ENCODE measurements at places on chromosomes 2 and 18.
A peak's percentile ranks its signal among the peaks of the same experiment; 100 is the strongest.

DNA sequence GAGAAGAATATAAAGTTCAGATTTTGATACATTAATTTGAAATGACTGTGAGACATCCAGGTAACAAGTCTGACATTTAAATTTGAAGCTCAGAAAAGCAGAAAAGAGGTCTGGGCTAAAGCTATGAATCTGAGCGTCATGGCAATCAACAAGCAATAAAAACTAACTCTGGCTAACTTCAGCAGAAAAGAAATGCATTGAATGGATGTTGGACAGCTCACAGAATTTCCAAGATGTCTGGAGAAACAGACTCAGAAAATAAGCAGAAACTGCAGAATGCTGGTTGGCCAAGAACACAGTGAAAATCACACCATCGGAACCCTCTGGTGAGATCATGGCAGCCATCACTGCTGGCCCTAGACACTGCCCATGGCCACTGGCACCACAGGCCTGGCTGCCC is 366.6 kb downstream of the METTL4 start:
- H3K27ac ChIP-seq: no peak overlapping the region
- H3K4me3 ChIP-seq: no peak overlapping the region
- DNase-seq: no peak
- no peaks in the 10 kb centered on the region for H3K4me1 ChIP-seq
- no peaks in the 10 kb centered on the region for H3K36me3 ChIP-seq

GRCh38 chr2:42156721-42157120 is 12.4 kb upstream of the EML4 start:
- H3K27me3 ChIP-seq: no peaks in the 10 kb centered on the region
- H3K36me3 ChIP-seq: no peaks in the 10 kb centered on the region
- no peak overlapping the region for H3K27ac ChIP-seq
- no peak for DNase-seq

DNA sequence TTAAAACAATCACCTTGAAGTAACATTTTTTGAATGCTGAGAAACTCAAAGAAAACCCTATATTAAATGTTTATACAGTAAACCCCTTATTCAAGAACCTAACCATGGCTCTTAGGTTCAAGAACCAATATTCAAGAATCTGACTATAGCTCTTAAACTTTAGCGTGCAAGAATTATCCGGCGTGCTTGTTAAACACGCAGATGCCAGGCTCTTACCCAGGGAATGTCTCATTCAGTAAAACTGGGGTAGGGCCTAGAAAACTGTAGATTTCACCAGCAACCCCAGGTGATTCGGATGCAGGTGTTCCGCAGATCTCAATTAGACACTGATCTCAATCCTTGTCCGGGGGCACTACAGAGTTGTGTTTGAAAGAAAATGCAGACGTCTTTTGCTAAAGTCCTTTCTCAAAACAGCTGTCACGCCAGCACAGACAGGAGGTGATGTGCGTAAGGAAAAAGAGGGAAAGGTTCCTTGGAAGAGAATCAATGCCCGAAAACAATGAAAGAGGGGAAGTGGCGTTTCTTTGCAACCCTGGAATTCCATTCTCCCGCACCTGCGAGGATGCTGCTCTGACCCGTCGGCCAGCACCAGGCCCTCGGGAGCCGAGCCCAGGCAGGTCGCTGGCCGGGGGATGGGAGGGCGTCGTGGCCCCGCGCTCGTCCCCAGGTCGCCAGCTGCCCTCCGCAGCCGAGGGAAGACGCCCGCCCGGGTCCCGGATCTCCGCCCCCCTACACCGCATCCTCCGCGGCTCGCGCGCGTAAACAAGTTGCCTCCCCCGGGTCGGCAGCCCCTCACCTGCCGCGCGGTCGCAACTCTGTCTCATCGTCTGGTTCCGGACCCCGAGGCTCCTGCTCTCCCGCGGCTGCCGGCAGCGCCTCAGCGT is 851 bp downstream of the EIF2AK3 start:
- peak overlapping the region; percentile 94 for H3K4me3 ChIP-seq
- peaks cover 5% of the 10 kb centered on the region for H3K27me3 ChIP-seq
- H3K4me1 ChIP-seq: peaks cover 16% of the 10 kb centered on the region
- peak; percentile 75 for DNase-seq
- H3K36me3 ChIP-seq: peaks cover 1% of the 10 kb centered on the region
- H3K27ac ChIP-seq: peak overlapping the region; percentile 86

- H3K4me1 ChIP-seq: peaks cover 21% of the 10 kb centered on the region
- peaks cover 15% of the 10 kb centered on the region for H3K27me3 ChIP-seq
- DNase-seq: no peak
- H3K27ac ChIP-seq: peak overlapping the region; percentile 93
These were observed 1.3 kb upstream of the CLIP4 start for GRCh38 chr2:29113891-29114321.

DNA sequence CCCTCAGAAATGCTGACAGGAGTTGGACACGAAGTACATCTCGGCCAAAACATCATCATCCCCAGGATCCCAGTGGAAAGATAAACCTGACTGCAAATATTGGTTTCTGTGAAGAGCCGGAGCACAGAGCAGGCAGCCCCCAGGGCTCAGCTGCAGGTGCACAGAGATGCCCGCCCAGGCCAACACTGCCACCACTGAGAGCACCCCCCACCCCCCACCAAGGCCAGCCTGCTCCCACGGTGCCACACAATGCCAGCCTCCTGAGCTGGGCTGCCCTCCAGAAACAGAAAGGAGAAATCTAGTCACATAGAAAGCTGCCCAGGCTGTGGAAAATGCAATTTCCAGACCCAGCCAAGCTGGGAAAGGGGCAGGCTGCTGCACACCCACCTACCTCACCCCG is 71.7 kb downstream of the GALNT14 start:
- H3K4me3 ChIP-seq: no peak overlapping the region
- no peaks in the 10 kb centered on the region for H3K27me3 ChIP-seq
- no peak overlapping the region for H3K27ac ChIP-seq
- no peaks in the 10 kb centered on the region for H3K4me1 ChIP-seq
- no peak for DNase-seq
- H3K36me3 ChIP-seq: no peaks in the 10 kb centered on the region

DNA sequence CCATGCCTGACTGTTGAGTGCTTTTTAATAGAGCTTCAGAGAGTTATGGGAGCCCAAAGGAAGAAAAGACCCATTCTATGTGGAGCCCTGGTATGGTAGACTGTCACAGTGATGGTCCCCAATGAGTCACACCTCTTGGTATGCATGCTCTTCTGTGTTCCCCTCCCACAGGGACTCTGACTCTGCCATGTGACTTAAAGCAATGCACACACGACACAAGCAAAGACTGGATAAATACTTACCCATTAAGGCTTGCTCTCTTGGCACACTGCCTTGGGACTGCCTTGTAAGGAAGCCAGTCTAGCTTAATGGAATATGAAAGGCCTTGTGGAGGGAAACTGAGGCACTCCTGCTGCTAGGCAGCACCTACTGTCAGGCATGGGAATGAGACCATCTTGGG is 16.7 kb upstream of the DTNB start:
- no peak overlapping the region for H3K27ac ChIP-seq
- peaks cover 2% of the 10 kb centered on the region for H3K27me3 ChIP-seq
- H3K4me1 ChIP-seq: no peaks in the 10 kb centered on the region
- DNase-seq: no peak
- H3K4me3 ChIP-seq: no peak overlapping the region
- no peaks in the 10 kb centered on the region for H3K36me3 ChIP-seq

- H3K27me3 ChIP-seq: no peaks in the 10 kb centered on the region
- H3K36me3 ChIP-seq: peaks cover 8% of the 10 kb centered on the region
- H3K4me3 ChIP-seq: no peak overlapping the region
- no peak overlapping the region for H3K27ac ChIP-seq
- H3K4me1 ChIP-seq: peaks cover 8% of the 10 kb centered on the region
- DNase-seq: no peak
These were observed 216.9 kb downstream of the UXS1 start for GRCh38 chr2:105977212-105977611.

- no peaks in the 10 kb centered on the region for H3K27me3 ChIP-seq
- peaks cover 17% of the 10 kb centered on the region for H3K4me1 ChIP-seq
- peaks cover 3% of the 10 kb centered on the region for H3K36me3 ChIP-seq
- H3K27ac ChIP-seq: no peak overlapping the region
- no peak for DNase-seq
- no peak overlapping the region for H3K4me3 ChIP-seq
These were observed 5.8 kb upstream of the PEX13 start for GRCh38 chr2:61011678-61012077.

All from activated naive CD8-positive, alpha-beta T cell treated with anti-CD3 and anti-CD28 coated beads, Interleukin-2, amount 10 ng/mL, durations not matched to agents 7 days and 5 days (primary cell).